ENCODE measurements at places on chromosomes 5 and 9. TPM values are rescaled to one million over a fixed set of nuclear protein-coding genes. Genes with fewer than 3 reads are reported as not detected.

FOXD4 gene
- 0.44 TPM for total RNA-seq

HSD17B4 gene
- total RNA-seq = 118 TPM

PCDHB7 gene
- 1.2 TPM for total RNA-seq

DNA sequence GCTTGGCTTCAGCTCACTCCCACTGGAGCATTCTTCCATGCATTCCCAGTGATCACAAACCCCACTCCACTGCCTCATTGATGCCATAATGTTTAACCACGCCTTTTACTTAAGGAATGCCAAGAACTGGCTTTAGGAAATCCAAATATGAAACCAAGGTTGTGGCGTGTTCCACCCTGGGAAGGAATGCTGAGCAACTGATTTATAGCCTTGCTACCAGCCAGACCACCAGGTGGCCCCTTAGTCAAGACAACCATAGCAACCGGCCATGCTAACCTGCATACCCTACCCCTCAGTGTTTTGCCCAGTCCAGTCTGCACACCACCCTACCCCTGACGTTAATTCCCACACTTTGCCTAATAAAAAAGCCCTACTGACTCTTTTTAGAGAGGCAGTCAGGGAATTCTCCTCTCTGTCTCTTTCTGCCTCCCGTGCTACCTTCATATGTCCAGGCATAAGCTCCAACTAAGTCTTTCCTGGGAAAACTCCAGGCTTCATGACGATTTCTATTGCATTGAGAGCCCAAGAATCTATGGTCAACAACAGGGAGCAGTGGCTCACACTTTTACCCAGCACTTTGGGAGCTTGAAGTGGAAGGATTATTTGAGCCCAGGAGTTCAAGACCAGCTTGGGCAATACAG lies 27.0 kb upstream of the PRRC2B start:
- H3K27me3 ChIP-seq = no peaks in the 10 kb centered on the region
- no peak overlapping the region for H3K4me3 ChIP-seq
- peaks cover 9% of the 10 kb centered on the region for H3K4me1 ChIP-seq
- no peak for DNase-seq
- peak overlapping the region; percentile 60 for H3K27ac ChIP-seq

- H3K4me3 ChIP-seq = no peak overlapping the region
- no peak for DNase-seq
- no peak overlapping the region for H3K27ac ChIP-seq
- H3K4me1 ChIP-seq = peaks cover 26% of the 10 kb centered on the region
- peaks cover 6% of the 10 kb centered on the region for H3K36me3 ChIP-seq
These were observed 6.7 kb downstream of the RNF44 start for GRCh38 chr5:176530393-176530982.

All from chondrocyte (in vitro differentiated cells).